Suprapubic skin (tissue), 4 donors: ENCODE measurements at places on chromosomes 5 and 9. TPM values are rescaled to one million over a fixed set of nuclear protein-coding genes. Genes with fewer than 3 reads are reported as not detected.

Gene LCN15
- not detected for total RNA-seq

Gene PCDHA12
- 0.48 TPM for total RNA-seq

Gene NR6A1
- 6.5 TPM for total RNA-seq

Gene TMC1
- total RNA-seq: not detected

Gene ARID3C
- total RNA-seq: 0.34 TPM

GRCh38 chr5:137218471-137218870 is 280.7 kb downstream of the SPOCK1 start:
- DNase-seq: no peak

- no peak for DNase-seq
Measured at GRCh38 chr9:78064075-78064474, 32.5 kb upstream of the GNAQ start.

DNA sequence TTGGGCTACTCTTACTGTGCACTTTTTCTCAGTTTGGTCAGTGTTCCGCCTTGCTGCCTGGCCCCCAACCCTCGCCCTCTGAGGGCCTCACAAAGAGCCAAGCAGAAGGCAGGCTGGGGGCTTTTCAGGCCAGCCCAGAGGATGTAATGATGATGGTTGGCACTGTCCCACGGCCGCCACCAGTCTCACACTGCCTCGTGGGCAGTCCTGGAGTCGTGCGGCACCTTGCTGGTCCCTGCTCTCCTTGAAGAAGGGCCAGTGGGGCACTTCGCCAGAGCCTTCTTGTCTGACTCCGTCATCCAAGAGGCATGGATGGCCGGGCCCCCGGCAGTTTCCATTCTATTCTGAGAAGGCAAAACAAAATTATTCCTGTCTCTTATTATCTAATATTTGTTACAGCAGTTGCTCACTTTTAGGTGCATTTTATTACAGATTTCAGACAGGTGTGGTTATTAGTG is 21.0 kb downstream of the TENT4A start:
- DNase-seq: peak; percentile 48

GRCh38 chr5:179176571-179177230 is 116.5 kb downstream of the ZNF354C start:
- no peak for DNase-seq

DNA sequence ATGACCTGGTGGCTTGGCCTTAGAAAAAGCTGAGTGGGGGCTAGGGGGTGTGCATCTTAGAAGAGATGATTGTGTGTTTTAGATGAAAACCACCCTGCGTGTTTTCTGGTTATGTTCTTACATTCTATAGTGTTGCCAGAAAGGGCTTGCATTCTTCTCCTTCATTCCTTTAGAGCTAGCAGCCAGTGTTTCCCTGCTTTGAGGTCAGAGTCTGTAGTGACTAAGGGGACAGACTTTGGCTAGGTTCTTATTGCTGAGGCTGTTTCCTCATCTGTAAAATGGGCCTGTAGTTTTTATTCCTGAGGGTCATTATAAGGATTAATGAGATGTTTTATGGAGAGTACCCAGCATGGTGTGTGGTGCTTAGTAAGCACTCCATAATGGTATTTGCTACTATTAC is 6.4 kb downstream of the MAST4 start:
- no peak for DNase-seq

DNA sequence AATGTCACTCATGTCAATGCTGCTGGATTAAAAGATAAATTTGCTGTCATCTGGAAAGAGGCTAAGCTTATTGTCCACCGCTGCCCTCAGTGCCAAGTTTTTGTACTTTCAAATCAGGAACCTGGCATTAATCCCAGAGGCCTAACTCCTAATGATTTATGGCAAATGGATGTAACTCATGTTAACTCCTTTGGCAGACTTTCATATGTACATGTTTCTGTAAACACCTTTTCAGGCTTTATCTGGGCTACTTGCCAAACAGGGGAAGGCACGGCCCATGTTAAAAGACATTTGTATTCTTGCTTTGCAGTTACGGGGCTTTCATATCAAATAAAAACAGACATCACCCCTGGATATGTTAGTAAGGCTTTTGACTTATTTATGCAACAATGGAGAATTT is 608.0 kb upstream of the ACO1 start:
- no peak for DNase-seq

GRCh38 chr9:96149533-96150280 is 152.3 kb downstream of the HSD17B3 start:
- no peak for DNase-seq

GRCh38 chr9:122227575-122227900 is 1.2 kb downstream of the LHX6 start:
- no peak for DNase-seq

- no peak for DNase-seq
Measured at GRCh38 chr9:134575103-134575900, 66.3 kb upstream of the COL5A1 start.

- no peak for DNase-seq
Measured at GRCh38 chr9:136576269-136576626, 30.4 kb upstream of the NOTCH1 start.

DNA sequence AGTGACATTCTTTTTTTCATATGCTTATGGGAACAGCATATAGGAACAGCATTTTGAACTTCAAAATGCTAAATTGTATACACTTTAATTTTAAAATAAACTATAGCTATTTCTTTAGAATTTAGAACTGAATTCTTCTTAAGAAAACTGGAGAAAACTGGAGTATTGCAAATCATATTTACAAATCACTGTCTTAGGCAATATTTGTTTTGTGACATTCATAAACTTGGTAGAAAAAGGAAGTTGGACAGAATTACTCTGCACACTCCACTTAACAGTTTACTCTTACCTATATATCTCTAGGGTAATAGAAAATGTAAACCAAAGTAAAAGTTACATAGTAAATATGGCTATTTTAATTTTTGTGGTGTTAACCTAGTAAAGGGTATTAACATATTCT is 3.1 kb downstream of the DMRTA1 start:
- DNase-seq: no peak

DNA sequence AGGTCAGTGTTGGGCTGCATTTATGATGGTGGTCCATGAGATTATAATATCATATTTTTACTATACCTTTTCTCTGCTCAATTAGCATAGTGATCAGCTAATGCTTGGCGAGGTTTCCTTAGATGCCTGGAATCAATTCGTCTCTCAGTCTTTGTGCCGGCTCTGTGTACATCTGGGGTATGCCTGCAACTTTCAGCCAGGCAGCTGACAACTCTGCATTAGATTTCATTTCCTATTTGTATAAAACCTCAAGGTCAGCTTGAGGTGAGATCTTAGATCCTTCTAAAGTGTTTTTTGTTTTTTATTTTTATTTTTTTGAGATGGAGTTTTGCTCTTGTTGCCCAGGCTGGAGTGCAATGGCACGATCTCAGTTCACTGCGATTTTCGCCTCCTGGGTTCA is 86.8 kb downstream of the MELK start:
- no peak for DNase-seq

- no peak for DNase-seq
Measured at GRCh38 chr9:26687421-26687820, 205.2 kb downstream of the CAAP1 start.
